ENCODE measurements at places on chromosomes 16 and 17.

GRCh38 chr16:77721752-77722308, 484 bp upstream of the NUDT7 start:
- no peak for DNase-seq
- peaks cover 16% of the 10 kb centered on the region for H3K4me1 ChIP-seq
- no peaks in the 10 kb centered on the region for H3K27me3 ChIP-seq
- no peaks in the 10 kb centered on the region for H3K36me3 ChIP-seq
- H3K4me3 ChIP-seq, result peak overlapping the region; percentile 90
- H3K27ac ChIP-seq, result no peak overlapping the region

- peaks cover 8% of the 10 kb centered on the region for H3K4me1 ChIP-seq
- no peaks in the 10 kb centered on the region for H3K36me3 ChIP-seq
- no peak overlapping the region for H3K27ac ChIP-seq
- H3K27me3 ChIP-seq, result no peaks in the 10 kb centered on the region
Observed at GRCh38 chr16:23318639-23319038, 16.5 kb downstream of the SCNN1B start.

DNA sequence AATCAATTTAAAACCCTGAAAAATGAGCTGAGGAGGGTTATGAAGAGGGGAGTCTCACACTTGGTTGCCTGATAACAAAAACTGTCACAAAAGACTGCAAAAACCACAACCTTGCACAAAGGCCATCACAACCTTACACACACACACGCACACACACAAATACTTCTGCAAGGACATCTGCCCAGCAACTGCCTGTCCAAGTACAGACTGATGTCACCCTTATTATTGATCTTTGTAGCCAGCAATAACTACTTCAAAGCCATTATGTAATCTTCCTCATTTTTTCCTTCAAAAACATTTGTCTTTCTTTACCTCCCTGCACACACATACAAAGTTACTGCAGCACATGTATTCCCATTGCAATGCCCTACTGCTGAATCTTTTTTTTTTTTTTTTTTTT, 253.2 kb upstream of the HSBP1 start:
- H3K27me3 ChIP-seq, result no peaks in the 10 kb centered on the region
- no peak overlapping the region for H3K27ac ChIP-seq
- H3K36me3 ChIP-seq, result no peaks in the 10 kb centered on the region
- H3K4me3 ChIP-seq, result no peak overlapping the region
- no peak for DNase-seq

- H3K4me1 ChIP-seq, result peaks cover 38% of the 10 kb centered on the region
- H3K4me3 ChIP-seq, result peak overlapping the region; percentile 10
- DNase-seq, result no peak
- H3K27ac ChIP-seq, result peak overlapping the region; percentile 37
- no peaks in the 10 kb centered on the region for H3K27me3 ChIP-seq
Observed at GRCh38 chr17:57604771-57605674, 140.1 kb downstream of the CCDC182 start.

GRCh38 chr17:17200831-17201230, 5.3 kb downstream of the PLD6 start:
- H3K27ac ChIP-seq, result no peak overlapping the region
- H3K4me1 ChIP-seq, result peaks cover 31% of the 10 kb centered on the region
- no peaks in the 10 kb centered on the region for H3K36me3 ChIP-seq

DNA sequence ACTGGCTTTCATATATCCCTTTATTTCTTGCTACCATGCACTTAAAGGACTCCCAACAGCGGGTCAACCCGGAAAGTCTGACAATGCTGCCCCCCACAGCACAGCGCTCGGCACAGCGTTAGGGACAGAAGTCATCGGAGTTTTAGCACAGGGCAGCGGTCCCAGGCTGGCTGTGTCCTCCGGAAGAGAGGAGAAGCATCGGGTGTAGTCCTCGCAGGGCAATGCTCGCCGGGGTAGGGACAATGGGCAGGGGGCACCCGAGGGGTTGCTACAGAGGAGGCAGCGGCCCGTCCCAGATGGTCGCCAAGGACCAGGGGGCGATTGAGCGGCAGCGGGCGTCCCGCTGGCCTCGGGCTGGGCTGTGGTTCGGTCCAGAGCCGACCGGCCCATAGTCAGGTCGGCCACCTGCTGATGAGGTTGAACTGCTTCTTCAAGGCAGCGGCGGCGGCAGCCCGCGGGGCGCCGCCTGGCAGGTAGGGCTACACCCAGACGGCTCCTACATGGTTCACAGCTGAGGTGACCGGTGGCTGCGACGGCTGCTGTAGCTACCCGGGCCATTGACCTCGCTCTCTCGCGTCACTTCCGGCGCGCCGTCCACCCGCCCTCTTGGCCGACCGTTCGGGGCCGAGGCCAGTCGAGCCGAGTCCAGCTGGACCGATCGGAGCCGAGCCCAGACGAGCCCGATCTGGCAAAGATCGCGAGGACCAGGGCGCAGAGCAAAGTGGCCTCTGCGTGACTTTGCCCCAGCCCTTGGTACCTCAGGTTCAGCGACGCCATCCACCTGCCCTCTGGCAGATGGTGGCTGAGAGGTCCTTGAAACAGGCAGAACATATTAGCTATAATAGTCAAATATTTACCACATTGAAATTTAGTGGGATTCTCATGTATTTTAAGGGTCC, 4.7 kb upstream of the LCMT1 start:
- no peaks in the 10 kb centered on the region for H3K27me3 ChIP-seq
- peak overlapping the region; percentile 93 for H3K4me3 ChIP-seq
- DNase-seq, result peak; percentile 97
- no peaks in the 10 kb centered on the region for H3K36me3 ChIP-seq

- no peaks in the 10 kb centered on the region for H3K27me3 ChIP-seq
- H3K4me1 ChIP-seq, result peaks cover 37% of the 10 kb centered on the region
- peaks cover 9% of the 10 kb centered on the region for H3K36me3 ChIP-seq
- no peak for DNase-seq
Observed at GRCh38 chr17:2044263-2044894, 2.6 kb downstream of the OVCA2 start.

DNA sequence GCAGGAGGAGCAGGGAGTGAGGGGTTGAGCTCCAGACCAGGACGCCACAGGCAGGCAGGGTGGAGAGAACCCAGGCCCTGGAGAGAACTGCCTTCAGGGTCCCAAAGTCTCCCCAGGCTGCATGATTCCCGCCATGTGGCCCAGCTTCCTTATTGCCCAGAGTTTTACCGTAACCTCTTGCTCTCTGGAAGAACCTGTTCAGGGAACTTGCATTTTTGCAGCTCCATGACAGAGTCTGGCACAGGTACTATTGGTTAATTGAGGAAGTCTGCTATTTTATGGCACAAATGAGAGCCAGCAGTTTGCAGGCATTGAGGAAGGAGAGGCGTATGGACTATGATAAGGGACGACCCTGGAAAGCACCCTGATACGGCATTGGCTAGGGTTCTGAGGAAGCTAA, 11.6 kb upstream of the NOS2 start:
- no peaks in the 10 kb centered on the region for H3K4me1 ChIP-seq
- DNase-seq, result no peak
- no peak overlapping the region for H3K4me3 ChIP-seq

- no peak overlapping the region for H3K4me3 ChIP-seq
- no peak overlapping the region for H3K27ac ChIP-seq
- H3K4me1 ChIP-seq, result peaks cover 47% of the 10 kb centered on the region
- H3K36me3 ChIP-seq, result no peaks in the 10 kb centered on the region
- H3K27me3 ChIP-seq, result peaks cover 5% of the 10 kb centered on the region
- no peak for DNase-seq
Observed at GRCh38 chr16:88298833-88299745, 83.7 kb upstream of the ZNF469 start.

DNA sequence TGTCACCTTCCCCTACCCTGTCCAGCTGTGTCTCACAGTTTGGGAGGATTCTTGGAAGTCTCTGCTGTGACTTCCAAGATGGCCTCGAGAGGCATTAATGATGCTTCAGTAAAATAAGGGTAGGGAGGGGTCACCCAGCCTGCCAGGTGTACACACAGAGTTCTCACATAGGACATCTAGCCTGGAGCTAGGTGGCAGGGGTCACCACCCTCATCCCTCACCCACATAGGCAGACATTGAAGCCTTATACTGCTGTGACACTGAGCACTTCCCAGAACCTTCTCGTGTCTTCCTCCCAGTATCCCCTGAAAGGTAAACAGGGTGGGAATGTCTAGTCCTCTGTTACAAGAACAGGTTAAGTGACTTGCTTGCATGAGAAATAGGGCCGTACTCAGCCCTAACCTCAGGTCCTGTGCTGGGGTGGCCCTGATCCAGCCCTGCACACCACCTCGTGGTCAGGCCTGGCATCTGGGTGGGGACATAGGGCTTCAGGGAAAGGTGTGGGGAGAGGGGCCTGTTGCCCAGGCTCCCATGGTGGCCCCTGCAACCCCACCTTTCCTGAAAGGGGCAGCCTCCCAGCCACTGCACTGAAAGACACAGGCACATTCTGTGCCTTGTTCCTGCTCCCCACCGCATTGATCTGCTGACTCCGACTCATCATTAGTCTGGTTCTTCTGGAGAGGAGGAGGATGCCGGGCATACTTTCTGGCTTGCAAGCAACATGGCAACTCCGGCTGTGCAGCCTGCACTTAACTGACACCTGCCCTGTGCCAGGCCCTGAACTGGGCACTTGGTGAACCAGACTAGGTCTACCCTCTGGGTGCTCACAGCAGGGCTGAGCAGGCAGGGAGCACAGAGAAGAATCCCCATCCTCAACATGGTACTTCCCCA, 3.6 kb upstream of the MMP15 start:
- peaks cover 19% of the 10 kb centered on the region for H3K36me3 ChIP-seq
- no peaks in the 10 kb centered on the region for H3K27me3 ChIP-seq
- H3K4me3 ChIP-seq, result no peak overlapping the region
- no peak overlapping the region for H3K27ac ChIP-seq
- H3K4me1 ChIP-seq, result peaks cover 47% of the 10 kb centered on the region

DNA sequence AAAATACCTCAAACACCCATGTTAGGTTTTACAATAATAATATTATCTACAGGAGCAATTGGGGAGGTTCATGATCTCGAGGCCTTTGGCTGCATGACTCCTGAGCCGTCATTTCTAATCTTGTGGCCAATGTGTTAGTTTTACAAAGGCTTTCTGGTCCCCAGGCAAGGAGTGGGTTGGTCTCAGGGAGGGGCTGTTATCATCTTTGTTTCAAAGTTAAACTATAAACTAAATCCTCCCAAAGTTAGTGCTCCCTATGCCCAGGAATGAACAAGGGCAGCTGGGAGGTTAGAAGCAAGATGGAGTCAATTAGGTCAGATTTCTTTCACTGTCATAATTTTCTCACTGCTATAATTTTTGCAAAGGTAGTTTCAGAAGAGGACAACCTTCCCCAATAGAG, 9.1 kb upstream of the CCL5 start:
- no peak overlapping the region for H3K27ac ChIP-seq
- no peaks in the 10 kb centered on the region for H3K27me3 ChIP-seq
- H3K36me3 ChIP-seq, result no peaks in the 10 kb centered on the region
- no peak for DNase-seq

- H3K27ac ChIP-seq, result no peak overlapping the region
- no peaks in the 10 kb centered on the region for H3K36me3 ChIP-seq
- H3K4me3 ChIP-seq, result peak overlapping the region; percentile 36
- peaks cover 64% of the 10 kb centered on the region for H3K4me1 ChIP-seq
- peaks cover 81% of the 10 kb centered on the region for H3K27me3 ChIP-seq
- no peak for DNase-seq
Observed at GRCh38 chr17:49972486-49973270, 3.7 kb downstream of the DLX4 start.

- no peaks in the 10 kb centered on the region for H3K27me3 ChIP-seq
- H3K27ac ChIP-seq, result no peak overlapping the region
- DNase-seq, result no peak
- H3K36me3 ChIP-seq, result no peaks in the 10 kb centered on the region
- no peaks in the 10 kb centered on the region for H3K4me1 ChIP-seq
- no peak overlapping the region for H3K4me3 ChIP-seq
Observed at GRCh38 chr16:80369138-80369958, 171.4 kb upstream of the DYNLRB2 start.

GRCh38 chr16:1261131-1261892, 5.4 kb downstream of the TPSD1 start:
- no peak for DNase-seq
- peaks cover 78% of the 10 kb centered on the region for H3K27me3 ChIP-seq
- no peak overlapping the region for H3K4me3 ChIP-seq
- no peak overlapping the region for H3K27ac ChIP-seq
- H3K36me3 ChIP-seq, result no peaks in the 10 kb centered on the region

DNA sequence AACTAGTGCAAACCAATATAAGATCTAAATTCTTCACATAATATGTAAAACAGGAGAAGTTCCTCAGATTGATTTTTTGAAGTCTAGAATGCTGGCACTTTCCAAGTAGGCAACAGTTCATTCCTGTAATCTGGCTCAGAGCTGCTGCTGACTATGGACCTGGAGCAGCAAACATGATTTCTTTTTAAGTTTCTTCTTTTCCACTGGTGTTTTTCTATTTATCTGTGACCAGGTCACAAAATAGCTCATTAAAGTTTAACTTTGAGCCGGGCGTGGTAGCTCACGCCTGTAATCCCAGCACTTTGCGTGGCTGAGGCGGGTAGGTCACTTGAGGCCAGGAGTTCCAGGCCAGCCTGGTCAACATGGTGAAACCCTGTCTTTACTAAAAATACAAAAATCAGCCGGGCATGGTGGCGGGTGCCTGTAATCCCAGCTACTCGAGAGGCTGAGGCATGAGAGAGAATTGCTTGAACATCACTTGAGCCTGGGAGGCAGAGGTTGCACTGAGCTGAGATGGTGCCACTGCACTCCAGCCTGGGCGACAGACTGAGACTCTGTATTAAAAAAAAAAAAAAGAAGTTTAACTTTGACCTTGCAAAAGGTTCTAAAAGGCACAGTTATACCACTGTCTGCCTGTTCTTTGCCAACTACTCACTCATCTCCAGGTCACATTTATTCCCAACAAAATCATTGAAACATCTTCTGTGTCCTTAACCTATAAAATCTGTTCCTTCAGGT, 29.4 kb upstream of the SLC13A2 start:
- H3K4me3 ChIP-seq, result no peak overlapping the region
- no peaks in the 10 kb centered on the region for H3K36me3 ChIP-seq
- H3K27me3 ChIP-seq, result peaks cover 2% of the 10 kb centered on the region
- H3K27ac ChIP-seq, result no peak overlapping the region

- no peak overlapping the region for H3K27ac ChIP-seq
- H3K27me3 ChIP-seq, result no peaks in the 10 kb centered on the region
- DNase-seq, result no peak
- no peak overlapping the region for H3K4me3 ChIP-seq
Observed at GRCh38 chr16:89732142-89732917, 11.0 kb downstream of the ZNF276 start.

GRCh38 chr16:29986931-29987330, 8.5 kb downstream of the HIRIP3 start:
- no peak overlapping the region for H3K4me3 ChIP-seq
- no peak for DNase-seq

DNA sequence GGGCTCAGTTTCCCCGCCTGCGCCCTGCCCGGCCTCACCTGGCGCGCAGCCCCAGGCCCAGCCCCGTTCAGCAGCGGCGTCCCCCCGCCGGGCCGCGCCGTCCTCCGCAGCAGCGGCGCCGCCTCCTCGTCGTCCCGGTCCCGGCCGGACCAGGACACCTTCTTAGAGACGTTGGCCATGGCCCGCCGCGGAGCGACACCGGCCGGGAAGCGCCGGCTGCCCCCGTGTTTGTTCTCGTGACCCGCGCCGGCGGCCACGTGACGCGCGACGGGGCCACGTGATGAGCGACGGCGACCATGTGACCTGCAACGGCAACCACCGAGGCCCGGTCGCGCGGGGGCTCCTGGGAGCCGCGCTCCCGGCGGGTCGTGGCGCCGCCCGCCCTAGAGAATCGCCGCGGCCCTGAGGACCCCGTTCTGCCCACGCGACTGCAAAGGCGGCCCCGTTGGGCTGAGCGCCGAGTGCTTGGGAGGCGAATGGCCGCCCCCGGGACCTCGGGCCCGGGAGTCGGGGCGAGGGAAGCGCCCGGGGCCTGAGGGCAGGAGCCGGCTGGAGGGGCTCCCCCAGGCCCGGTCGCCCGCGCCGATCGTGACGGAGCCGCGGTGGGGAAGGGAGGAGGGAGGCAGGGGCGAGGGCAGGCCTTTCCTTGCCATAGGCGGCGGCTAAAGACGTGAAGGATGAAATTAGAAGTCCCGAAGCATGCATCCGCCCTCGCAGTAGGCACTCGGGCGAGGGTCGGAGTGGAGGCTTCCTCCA, at the start of gene CLCN7:
Gene CLCN7 (minus strand): TSS at position 233 of the 756 bp plus-strand sequence. CDS start 54 bp downstream, at position 179.
- H3K27ac ChIP-seq, result peak within 1 kb of the TSS; percentile 87
- H3K27me3 ChIP-seq, result no peaks in the 10 kb centered on the region
- DNase-seq, result peak; percentile 96
- peaks cover 40% of the 10 kb centered on the region for H3K4me1 ChIP-seq

Measured in suprapubic skin (tissue), 4 donors.